ENCODE measurements at places on chromosomes 7 and 10. TPM values are rescaled to one million over a fixed set of nuclear protein-coding genes. Genes with fewer than 3 reads are reported as not detected.

The PKD1L1 gene
- total RNA-seq = 0.29 TPM

The TDRD1 gene
- 1.7 TPM for total RNA-seq

The EBLN1 gene
- not detected for total RNA-seq

The PPP1R9A gene
- total RNA-seq = under 0.01 TPM

The TAS2R5 gene
- 0.44 TPM for total RNA-seq

The RBM48 gene
- total RNA-seq = 7.1 TPM

The GHRHR gene
- not detected for total RNA-seq

The LEP gene
- not detected for total RNA-seq

The OR6V1 gene
- total RNA-seq = not detected

The HKDC1 gene
- not detected for total RNA-seq

The PYROXD2 gene
- total RNA-seq = 3.6 TPM

The WDR86 gene
- 2.4 TPM for total RNA-seq

The ATP5MK gene
- total RNA-seq = 308 TPM

The PLEKHS1 gene
- not detected for total RNA-seq

The ABCA13 gene
- not detected for total RNA-seq

The CHST15 gene
- 17.1 TPM for total RNA-seq

The SHOC2 gene
- 28.3 TPM for total RNA-seq

Data from cardiac ventricle fibroblast (primary cell).